Naive thymus-derived CD8-positive, alpha-beta T cell (primary cell): ENCODE measurements at places on chromosomes 3 and 15.

- no peak for DNase-seq
Observed at GRCh38 chr3:177687291-177687690, 490.0 kb upstream of the TBL1XR1 start.

DNA sequence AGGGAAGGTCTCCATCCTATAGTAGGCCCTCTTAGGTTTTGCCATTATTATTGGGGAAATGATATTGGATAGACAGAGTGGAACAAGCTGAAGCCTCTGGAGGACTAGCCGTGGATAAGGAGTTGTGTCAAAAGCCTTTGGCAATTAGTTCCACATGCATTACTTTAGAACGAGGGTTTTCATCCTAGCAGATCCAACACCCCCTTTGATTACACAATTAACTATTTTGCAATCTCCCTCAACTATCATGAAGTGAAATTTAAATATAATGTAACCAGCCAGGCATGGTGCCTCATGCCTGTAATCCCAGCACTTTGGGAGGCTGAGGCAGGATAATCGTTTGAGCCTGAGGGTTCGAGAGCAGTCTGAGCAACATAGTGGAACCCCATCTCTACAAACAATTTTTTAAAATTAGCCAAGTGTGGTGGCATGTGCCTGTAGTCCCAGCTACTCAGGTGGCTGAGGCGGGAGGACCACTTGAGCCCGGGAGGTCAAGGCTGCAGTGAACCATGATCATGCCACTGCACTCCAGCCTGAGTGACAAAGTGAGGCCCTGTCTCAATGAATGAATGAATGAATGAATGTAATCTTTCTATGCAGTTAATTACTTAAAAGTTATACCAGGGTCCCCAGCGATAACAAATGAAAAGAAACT lies 56.8 kb downstream of the PXYLP1 start:
- DNase-seq, result no peak

DNA sequence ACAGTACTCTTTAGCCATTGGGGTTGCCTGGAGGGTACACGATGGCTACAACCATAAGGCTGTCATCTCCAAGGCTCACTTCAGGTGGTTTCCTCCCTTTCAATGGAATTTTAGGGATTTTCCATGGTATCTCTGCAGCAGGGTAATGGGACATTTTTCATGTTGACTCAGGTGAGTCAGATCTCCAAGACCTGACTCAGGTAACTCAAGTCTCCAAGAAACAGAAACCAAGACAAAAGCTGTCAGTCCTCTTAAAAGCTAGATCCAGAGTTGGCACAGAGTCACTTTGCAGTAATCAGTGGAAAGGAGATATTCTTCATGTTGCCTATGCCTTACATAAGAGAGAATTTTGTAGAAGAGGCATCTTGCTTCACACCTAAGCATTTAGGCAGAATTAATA lies 375.8 kb upstream of the ARPP21 start:
- no peak for DNase-seq

- DNase-seq, result no peak
Observed at GRCh38 chr3:14137004-14137403, 12.2 kb downstream of the TMEM43 start.

DNA sequence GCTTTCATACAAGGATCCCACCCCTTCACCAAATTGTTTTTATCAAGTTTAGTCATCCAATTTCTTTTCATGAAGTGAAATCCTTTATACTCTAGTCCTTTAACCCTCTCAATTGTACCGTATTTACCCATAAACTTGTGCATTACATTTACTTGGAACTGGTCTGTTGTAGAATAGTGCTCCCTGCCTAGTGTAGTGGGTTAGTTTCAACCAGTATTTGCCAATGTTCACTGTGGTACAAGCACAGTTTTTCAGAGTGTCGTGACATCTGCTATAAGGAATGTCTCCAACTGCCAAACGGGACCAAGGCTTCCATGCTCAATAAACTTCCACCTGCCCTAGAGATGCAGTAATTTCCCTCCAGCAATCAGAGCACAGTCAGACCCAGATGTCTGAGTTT lies 211.9 kb downstream of the KCNAB1 start:
- DNase-seq, result no peak

DNA sequence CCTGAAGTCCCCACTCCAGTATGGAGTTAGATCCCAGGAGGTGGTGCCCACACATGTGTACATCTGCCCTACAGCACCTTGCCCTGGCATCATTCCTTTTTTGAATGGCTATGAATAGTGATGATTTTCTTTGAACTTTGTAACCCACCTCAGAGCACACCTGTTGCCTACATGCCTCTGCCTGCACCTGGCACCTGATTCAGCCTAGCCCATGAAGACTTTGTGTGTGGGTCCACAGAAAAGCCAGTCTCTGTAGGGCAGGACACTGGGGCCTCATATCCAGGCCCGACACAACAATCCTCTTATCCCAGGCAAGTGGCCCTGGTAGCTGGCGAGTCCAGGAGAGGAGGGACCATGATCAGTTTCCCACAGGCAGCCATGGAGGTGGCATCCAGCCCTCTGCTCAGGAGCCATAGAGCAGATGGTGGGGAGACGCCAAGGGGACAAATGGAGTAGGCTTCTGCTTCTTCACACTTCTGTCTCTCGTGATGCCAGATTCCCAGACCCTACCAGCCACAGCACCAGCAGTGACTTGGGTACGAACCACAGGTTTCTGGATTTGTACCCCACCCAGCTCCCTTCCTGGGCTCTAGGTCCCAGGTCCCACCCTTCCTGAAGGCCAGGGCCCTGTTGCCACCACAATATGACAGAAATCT lies 230.7 kb downstream of the UACA start:
- no peak for DNase-seq

GRCh38 chr3:177690306-177690705 lies 493.0 kb upstream of the TBL1XR1 start:
- DNase-seq, result no peak

- no peak for DNase-seq
Observed at GRCh38 chr15:57387564-57388076, 11.3 kb downstream of the CGNL1 start.

- DNase-seq, result no peak
Observed at GRCh38 chr15:77093436-77093835, 22.5 kb upstream of the TSPAN3 start.

DNA sequence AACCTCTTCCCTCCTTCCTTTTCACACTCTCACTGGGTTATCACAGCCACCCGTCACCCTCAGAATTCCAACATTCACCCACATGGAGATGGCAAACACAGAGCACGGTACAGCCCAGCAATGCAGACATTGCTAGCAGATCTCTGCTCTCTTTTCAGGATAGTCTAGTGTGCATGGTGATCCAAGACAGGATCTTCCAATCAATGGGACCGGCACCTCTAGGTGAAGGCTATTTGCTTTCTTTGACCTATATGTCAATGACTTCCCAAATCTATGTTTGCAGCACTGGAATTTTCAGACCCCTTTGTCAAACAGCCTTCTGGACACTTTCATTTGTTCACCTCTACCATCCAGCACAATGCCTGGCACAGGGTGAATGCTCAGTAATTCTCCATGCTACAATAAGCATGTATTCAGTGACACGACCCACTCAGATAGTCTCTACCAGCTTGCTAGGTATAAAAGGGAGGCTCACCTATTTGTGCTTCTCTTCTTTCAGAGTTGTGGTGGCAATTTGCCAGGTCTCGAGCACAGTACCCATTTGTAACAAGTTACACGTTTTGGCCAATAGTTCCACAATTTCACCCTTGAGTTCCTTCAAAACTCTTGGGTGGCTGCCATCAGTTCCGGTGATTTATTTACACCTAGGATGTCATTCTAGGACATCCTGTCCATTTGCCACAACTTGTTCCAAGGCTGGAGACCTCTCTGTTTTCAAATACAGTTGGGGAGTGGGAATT lies 279.1 kb upstream of the ICE2 start:
- no peak for DNase-seq
